Neural crest cell (in vitro differentiated cells): ENCODE measurements at places on chromosomes 1 and 21.

DNA sequence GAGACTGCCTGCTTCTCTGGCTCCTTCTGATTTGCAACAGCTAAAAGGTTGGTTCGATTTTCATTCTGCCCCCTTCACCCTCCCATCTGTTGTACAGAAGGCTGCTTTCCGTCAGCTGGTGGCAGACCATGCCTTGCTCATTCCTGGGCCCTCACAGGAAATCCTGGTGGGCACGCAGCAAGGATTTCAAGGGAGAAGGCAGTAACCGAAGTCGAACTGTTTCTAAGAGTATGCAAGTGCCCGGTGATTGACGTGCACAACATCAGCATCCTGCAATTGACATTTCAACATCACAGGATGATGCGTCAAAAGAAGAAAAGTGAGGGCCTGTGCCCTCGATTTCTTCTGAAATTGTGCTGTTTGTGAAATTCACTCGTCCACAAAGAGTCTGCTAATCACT lies 83.8 kb downstream of the PLPP3 start:
- no peak for DNase-seq

- no peak for DNase-seq
Observed at GRCh38 chr1:186715887-186716809, 35.9 kb upstream of the PTGS2 start.

GRCh38 chr1:155884982-155885381 lies 25.6 kb downstream of the SYT11 start:
- DNase-seq = no peak

DNA sequence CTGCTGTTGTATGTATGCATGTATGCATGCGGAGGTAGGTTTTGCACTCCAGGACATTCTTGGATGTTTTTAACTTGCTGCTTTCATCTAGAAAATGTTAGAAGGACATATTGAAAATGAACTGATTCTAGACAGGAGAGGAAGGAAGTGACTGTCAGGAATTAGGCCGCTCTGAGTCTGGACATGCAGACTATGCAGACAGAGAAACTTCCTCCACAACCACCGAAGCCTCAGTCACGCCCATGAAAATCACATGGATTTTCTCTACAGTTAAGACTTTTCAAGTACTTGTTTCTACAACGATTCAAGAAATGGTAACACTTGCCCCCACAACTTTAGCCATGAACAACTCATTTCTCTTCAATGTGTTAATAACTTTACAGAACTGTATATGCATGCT lies 211.1 kb downstream of the SMYD3 start:
- no peak for DNase-seq

DNA sequence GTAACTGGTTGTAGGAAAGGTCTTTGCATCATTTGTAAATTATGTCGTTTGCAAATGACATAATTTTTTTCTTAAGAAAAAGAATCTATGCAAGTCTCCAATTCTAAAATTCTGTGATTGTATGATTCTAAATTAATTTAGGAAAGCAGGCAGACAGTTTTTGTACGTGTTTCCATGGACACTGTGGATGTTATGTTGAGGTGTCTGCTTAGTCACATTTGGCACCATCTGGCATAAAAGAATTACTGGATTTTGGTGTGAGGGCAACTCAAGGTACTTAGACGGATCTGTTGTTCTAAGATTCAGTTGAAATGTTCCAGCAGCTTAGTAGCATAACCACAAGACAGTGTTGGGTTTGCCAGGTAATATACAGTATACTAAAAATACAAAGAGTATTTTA lies 42.5 kb downstream of the C1orf21 start:
- no peak for DNase-seq

GRCh38 chr1:177310326-177310725 lies 139.6 kb downstream of the BRINP2 start:
- peak; percentile 11 for DNase-seq

DNA sequence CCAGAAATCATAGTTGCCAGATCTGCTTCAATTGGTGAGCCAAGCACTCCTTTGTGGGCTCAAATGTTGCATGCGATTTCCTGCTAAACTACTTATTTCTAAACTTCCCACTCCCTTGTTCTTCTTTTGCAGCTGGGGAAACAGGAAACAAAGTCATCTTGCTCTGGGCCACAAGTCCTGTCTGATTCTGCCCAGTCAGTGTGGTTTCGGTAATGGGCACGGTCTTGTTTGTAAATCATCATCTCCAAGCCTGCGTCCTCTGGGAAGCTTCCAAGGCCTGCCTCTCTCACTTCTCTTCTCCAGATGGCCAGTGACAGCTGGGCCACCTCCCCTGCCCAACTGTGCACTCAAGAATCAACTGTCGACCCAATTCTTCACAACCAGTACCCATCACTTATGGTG lies 4.4 kb downstream of the S100A8 start:
- DNase-seq = no peak

DNA sequence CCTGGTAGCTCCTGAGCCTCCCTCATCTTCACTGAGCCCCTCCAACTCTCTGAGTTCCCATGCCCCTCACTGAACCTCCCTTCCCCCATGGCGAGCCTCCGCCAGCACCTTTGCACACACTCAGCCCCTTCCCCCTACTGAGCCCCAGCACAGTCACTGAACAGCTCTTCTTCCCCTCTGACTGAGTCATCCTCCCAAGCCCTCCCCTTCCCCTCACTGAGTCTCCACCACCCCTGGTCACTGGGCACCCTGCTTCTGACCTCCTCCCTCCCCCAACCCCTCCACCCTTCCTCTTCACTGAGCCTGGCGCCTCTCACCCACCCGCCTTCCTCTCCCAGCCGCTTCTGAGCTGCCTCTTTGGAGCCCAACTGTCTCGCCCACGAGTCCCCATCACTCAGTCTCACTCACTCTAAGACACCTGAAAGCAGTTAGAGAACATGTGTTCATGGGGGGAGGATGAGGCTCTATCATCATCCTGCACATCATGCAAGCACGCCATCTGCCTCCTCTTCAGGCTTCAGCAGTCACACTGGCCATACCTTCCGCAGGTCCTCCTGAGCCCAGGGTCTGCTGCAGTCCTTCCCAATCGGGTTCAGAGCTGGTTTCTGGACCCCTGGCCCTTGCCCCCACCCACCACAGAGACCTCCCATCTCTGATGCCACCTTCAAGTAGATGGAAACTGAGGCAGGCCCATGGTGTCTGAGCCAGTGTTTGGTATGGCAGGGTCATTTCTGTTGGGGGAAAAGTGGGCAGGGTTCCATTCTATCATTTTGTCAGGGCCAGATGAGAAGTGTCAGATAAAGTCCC lies 2.0 kb upstream of the TRNP1 start:
- no peak for DNase-seq

GRCh38 chr1:154346276-154346917 lies 21.1 kb downstream of the ATP8B2 start:
- DNase-seq = no peak

- no peak for DNase-seq
Observed at GRCh38 chr1:238648751-238649150, 737.6 kb upstream of the CHRM3 start.

- no peak for DNase-seq
Observed at GRCh38 chr1:201051399-201051798, 27.9 kb upstream of the KIF21B start.

- DNase-seq = no peak
Observed at GRCh38 chr21:15557925-15558324, 171.9 kb upstream of the USP25 start.

- DNase-seq = no peak
Observed at GRCh38 chr1:5966543-5967205, 25.6 kb downstream of the NPHP4 start.

DNA sequence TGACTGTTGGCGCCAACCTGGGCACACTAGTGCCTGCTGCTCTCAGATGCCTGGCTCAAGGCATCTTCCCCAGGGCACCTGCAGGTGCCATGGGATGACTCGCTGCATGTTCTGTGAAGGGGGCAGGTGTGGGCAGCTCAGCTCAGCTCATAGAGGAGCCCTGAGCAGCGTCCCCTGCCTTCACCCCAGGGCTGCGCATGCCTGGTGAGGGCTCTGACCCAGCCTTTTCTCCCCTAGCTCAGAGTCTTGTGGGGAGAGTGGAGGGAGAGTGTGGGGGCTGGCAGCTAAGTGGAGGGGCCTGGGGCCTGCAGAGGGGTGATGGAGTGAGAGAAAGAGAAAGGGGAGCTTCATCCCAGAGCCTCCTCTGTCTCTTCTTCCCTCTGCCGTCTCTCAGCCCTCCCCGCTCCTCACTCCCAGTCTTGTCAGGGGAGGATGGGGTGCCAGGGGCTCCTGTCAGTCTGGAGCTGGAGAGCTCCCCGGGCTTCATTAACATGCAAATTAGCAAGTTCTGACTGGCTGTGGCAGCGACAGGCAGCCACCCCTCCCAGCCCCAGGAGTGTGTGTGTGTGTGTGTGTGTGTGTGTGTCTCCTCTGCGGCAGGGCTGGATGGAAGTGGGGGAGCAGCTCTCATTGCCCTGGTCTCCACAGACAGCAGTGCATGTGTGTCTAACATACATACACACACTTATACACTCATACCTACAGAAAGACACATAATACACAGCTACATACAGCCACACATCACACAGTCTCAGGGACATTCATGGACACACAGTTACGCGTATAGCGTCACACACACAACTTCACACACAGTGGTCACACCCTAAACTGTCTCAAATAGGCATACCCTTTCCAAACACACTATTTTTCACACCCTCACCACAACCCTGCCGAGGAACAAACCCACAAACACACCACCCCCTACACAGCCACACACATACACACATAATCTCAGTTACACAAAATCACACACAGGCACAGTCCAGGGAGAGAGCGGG lies 34.0 kb downstream of the FOXO6 start:
- no peak for DNase-seq

DNA sequence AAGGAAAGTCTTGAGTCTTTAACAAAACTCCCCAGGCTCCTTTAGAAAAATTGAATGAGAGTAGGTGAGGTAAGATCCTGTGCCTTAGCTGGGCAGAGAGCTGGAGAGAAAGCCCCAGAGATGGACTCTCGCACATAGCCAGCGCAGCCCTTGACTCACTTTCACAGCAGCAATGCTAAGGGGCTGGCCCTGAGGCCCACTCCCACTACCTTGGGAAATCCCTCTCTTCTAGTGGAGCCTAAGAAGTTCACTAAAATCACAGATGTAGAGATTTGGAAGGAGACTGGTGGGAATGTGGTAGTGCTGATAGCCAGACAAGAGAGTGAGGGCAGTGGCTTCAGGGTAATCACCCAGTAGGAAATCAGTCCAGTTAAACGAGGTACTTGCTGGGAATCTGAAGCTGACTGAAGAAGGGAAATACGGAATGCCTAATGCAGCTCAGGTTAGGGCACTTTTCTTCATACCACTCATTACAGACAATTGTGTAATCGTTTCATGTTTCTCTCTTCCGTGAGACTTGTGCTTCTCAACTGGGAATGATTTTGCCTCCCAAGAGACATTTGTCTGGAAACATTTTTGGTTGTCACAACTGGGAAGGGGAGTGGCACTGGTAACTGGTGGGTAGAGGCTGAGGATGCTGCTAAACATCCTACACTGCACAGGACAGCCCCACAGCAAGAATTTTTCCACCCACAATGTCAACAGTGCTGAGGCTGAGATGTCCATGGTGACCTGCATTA lies 42.4 kb upstream of the LRRC8C start:
- no peak for DNase-seq

- no peak for DNase-seq
Observed at GRCh38 chr1:225613006-225613405, 39.9 kb downstream of the ENAH start.

DNA sequence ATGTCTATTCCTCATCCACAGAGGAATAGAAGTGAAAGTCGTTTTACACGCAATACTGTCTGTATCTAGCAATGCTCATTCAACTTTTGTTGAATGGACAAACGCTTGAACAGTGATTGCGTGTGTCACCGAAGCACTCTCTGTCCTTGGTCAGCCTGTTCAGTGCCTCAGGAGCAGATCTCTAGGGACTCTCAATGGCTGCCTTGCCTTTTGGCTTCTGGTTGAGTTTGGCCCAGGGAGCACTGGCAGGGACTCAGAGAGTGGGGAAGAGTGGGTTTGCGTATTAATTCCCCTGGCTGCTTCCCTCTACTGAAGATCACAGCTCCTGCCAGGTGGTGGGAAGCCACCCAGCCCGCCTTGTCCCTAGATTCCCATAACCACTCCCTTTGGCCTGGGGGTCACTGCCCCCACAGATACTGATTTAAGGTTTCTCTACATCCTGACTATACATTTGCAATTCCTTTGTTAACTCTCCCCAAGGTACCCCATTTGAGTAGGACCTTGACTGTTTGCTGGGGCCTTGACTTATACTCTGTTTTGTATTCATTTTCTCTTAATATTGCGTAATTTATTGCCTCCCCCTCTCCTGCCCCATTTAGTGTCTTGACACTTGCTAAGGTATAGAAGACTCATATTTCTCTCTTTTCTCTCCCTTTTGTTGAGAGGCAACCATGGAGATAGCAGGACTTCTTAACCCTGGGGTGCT lies 61.7 kb upstream of the USP24 start:
- DNase-seq = no peak

DNA sequence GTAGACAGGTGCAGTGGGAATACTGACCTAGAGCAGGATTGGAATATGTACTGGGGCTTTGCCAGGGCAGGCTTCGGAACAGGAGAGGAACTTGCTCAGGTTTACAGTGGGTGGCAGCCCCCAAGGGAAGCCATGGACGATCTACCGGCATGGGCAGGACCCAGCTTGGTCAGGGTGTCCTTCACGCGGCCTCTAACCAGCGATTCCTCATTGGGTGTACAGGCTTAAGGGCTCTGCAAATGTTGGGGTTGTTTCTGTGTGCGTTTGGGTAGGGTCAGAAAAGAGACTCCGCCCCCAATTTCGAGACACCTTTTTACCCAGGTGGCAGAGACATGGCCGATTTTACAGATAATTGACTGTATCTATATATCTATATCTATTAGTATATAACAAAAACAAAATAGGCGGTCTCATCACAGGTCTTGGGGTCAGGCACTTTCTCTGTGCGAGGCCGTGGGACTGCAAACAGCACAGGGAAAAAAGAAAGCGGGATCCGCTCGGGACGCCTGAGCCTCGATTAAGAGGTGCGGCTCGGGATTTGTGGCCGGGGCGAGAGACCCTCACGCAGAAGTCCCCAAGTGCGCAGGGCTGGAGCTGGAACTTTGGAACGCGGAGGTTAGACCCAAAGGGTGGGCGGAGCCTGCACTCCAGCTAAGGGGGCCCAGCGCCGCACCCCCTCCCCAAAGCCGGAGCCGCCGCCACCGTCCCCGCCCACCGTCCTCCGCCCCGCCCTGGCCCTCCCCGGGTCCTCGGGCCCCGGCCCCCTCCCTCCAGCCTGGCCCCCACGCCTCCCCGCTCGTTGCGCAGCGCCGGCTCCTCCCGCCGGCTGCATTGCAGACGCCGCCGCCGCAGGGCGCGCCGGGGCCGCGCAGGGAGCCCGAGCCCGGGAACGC lies 67.5 kb upstream of the VAMP3 start:
- no peak for DNase-seq

- no peak for DNase-seq
Observed at GRCh38 chr1:228289239-228289849, 81.5 kb downstream of the OBSCN start.

GRCh38 chr1:44911026-44911425 lies 68.0 kb upstream of the PTCH2 start:
- no peak for DNase-seq

- DNase-seq = no peak
Observed at GRCh38 chr1:215568299-215568692, 1.2 kb downstream of the KCTD3 start.

DNA sequence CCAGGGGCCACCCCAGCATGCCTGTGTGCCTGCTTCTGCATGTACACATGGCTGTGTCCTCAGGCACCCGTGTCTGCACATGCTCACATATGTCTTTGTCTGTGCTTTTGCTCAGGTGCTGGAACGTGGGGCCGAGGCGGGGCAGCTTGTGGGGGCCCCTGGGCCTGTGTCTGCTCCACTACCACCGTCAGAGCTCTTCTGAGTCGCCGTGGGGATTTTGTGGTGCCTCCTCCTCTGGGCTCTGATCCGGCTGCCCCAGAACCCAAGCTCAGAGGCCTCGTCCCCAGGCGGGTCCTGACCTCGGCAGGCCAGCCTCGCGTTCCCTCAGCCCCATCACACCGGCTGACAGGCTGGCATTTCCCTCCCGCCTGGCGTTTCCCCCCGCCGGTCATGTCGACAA lies 104.6 kb upstream of the ACTRT2 start:
- DNase-seq = no peak
